GM13977 (cell line): ENCODE measurements at places on chromosomes 5 and 9.

GRCh38 chr5:57841676-57842363 lies 359.2 kb upstream of the ACTBL2 start:
- no peak for DNase-seq

DNA sequence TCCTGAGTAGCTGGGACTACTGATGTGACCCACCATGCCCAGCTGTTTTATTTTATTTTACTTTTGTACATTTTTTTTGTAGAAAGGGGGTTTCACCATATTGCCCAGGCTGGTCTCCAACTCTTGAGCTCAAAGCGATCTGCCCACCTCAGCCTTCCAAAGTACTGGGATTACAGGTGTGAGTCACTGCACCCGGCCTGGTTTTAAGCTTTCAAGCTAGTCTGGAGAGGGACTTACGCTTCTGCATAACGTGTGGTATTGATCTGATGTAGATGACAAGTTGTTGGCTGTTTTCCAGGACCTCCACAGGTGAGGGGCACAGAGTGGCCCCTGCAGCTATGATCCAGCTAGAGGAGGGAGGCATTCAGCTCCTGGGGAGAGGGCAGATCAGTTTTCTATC lies 6.8 kb upstream of the CCL21 start:
- DNase-seq, result no peak

DNA sequence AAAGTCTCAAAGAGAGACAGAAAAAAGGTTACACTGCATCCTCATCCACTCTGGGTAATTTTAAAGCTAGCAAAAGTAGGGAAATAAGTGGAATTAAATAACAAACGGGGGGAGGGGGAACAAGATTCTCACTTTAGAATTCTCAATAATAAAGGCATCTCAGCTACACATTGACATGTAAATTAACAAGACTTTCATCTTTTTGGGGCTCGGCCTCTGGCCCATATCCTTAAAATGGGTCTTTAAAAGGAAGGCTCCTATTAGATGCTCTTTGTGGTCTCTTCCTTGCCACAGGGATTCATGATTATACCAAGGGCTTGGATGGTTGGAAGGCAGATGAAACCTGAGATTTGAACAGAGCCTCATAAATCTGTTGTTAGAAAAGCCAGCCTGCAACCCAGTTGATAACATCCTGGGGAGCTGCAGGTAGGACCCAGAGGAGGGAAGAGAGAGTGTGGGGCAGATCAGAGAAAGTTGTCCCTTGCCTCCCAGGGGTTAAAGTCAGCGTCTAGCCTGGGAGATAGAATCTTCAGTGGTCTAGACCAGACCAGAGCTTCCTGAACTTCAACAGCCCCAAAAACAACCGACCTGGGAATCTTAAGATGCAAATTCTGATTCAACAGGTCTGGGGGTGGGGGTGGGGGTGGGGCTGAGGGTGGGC lies 135.9 kb downstream of the GCNT1 start:
- DNase-seq, result no peak

DNA sequence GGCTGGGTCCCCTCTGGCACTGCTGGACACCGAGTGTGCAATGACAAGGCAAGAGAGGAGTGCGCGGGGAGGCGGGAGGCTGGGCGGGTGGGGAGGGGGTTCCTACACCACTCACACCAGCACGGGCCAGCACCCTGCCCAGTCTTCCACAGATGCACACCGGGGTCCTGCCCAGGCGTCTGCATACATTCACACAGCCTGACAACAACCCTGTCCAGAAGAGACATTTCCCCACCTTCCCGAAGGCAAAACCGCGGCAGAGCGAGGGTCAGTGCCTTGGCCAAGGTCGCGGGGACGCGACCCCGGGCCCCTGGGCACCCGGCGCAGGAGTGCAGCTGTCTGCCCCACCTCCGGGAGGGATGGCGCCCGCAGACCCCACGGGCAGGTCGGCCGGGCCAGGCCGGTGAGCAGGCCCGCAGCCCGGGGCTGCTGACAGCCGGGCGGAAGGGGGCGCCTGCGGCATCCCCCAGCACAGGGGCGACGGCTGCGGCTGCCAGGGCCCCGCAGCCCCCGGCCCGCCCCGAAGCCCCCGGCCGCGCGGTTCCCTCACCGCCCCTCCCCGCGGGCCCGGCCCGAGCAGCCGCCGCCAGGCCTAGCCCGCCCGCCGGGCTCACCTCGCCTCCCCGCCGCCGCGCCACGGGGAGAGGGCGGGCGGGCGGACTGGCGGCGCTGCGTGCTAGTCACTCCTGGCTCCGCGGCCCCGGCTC lies 496 bp downstream of the MAPK9 start:
- DNase-seq, result no peak

- no peak for DNase-seq
Observed at GRCh38 chr5:130159968-130160367, 255.7 kb downstream of the CHSY3 start.

- DNase-seq, result no peak
Observed at GRCh38 chr9:9791611-9792010, 821.2 kb downstream of the PTPRD start.

GRCh38 chr5:153043886-153044285 lies 446.6 kb upstream of the GRIA1 start:
- no peak for DNase-seq

GRCh38 chr5:150305557-150305956 lies 2.9 kb upstream of the ARSI start:
- no peak for DNase-seq

GRCh38 chr9:108691614-108692013 lies 164.2 kb downstream of the ACTL7B start:
- no peak for DNase-seq

DNA sequence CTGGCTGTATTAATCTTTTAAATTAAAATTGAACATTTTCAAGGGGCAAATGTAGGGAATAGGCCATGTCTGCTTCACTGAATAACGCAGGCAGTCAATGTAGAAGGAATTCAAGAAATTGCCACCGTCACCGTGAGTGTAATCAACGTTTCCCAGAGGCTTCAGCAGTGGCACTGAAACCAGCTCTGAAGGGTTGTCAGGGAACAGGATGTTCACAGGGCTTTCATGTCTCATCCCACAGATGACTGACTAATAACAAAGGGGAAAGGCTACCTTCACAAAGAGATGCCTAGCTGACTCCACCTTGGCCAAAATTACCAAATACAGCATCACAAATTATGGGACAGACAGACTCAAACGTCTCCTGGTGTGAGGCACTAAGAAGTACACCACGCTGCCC lies 70.4 kb upstream of the SIMC1 start:
- no peak for DNase-seq

- DNase-seq, result no peak
Observed at GRCh38 chr5:148776780-148777179, 49.6 kb upstream of the ADRB2 start.

GRCh38 chr5:143361438-143361837 lies 42.0 kb downstream of the NR3C1 start:
- DNase-seq, result no peak

DNA sequence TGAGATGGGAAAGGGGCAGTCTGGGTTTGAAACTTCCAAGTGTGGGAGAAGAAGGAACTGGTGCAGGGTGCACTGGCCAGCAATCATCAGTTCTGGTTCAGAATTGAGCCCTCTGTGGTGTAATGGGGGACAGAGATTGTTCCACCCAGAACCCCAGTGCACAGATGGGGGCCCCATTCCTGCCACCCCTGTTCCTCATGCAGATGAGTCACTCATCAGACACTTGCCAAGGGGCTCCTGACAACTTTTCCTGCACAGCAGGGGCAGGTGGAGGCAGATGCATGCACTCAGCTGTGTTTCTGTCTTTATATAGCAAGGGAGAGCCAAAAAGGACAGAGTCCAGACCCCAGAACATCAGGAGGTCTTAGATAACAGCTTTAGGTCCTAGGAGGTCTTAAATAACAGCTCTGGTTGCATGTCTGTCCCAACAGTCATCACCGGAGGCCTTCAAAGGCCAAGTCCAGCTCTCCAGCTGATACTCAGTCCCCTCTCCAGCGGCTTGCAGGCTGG lies 252.9 kb downstream of the HSPA4 start:
- no peak for DNase-seq

GRCh38 chr5:168447808-168448207 lies 38.5 kb upstream of the RARS1 start:
- no peak for DNase-seq

DNA sequence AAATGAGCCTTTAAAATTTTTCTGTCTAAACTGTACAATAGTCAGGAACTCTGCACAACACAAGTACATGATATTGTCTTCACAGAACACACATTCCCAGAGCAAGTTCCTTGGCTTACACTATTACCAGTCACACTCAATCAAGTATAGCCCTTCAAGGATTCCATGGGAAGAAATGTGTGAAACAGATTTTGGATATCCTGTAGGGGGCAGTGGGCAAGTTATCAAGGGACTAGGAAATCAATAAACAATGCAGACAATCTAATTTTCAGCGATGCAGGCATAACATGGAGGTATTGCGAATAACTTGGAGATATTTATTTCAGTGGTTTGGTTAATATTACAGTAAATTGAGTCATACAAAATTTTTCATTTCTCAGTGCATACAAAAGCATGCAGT lies 1171.5 kb upstream of the NUDT12 start:
- DNase-seq, result no peak

GRCh38 chr5:159103086-159103485 lies 3.4 kb upstream of the EBF1 start:
- no peak for DNase-seq

DNA sequence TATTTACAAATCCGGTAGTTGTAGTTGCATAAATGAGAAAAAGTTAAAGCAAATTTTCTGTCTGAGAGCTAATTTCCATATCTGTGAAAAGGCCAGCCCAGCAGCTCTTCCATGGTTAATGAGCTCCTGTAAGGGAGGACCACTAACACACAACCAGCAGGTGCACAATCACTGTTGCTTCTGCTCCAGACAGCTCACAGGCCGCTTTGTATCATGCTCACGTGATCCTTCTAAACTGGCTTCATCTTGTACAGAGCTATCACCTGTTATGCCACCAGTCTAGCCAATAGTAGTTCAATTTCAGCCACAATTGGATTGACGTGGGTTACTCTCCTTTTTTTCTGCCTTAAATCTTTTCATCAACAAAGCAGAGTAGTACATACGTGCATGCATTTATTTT lies 38.3 kb upstream of the FBXL17 start:
- DNase-seq, result no peak

DNA sequence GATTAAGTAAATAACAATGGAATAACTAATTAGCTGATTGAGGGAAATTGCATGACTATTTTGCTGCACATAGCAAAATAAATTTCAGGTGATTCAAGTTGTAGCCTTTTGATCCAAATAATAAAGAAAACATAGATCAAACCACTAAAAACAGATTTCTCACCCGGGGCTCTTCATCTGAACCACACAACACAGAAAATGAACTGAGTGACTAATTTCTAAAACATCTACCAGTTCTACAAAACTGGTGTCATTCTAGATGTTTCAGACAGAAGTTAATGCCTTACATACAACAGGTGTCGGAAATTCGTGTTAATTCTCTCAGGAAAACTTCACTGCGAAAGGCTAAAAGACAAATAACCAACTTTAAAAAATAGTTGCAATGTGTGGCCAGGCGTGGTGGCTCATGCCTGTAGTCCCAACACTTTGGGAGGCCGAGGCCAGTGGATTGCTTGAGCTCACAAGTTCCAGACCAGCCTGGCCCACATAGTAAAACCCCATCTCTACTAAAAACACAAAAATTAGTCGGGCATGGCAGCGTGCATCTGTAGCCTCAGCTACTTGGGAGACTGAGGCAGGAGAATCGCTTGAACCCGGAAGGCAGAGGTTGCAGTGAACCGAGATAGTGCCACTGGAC lies 6.9 kb downstream of the PROP1 start:
- DNase-seq, result no peak

- no peak for DNase-seq
Observed at GRCh38 chr9:37625036-37625757, 25.6 kb upstream of the FRMPD1 start.

- peak; percentile 52 for DNase-seq
Observed at GRCh38 chr9:15423231-15423985, 732 bp downstream of the SNAPC3 start.

DNA sequence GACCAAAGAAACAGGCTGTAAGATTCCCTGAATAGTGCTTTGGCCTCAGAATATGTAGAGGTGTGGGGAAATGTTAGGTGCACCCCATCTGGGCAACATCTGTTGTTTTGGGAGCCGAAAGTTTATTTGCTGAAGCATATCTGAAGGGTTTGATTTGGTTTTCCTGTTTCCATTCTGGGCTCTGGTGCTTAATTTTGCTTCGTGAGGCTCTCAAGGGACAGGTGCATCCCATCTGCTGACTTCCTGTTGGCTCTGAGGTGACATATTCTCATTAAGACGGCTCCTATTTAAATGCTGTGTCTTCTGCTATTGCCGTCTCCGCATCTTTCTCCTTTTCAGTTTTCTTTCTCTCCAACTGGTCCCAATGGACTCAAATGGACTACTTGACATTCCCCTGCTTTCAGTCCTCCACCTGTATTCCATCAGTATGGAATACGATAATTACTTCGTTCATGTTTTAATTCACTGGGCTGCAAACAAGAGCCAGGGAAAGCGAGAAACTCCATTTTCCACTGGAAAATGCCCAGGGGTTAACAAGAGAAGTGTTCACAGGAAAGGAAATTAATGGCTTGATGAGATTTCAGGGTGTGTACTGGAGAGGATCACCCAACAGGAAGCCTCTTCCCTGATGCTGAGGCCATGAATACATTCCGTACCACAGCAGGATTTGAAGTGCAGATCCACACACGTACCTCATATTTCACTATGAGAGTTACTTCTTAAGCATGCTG lies 104.0 kb downstream of the MTX3 start:
- no peak for DNase-seq

DNA sequence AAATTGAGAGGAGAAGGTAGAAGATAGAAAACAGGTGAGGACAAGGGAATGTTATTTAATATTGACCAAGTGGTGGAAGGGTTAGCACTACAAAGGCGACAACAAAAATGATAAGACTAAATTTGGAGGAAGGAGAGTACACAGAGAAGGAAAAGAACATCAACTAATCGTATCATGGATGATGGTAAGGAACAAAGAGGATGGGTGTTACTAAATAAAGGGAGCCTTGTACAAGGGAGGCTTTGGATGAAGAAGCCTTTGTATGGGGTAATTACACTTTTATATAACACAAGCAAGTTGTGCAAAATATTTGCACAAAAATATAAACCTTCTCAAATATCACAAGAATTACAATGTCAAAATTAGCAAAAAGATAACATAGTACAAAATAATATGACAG lies 125.7 kb downstream of the ZNF608 start:
- DNase-seq, result no peak
